ENCODE measurements at places on chromosomes 1 and 21. TPM values are rescaled to one million over a fixed set of nuclear protein-coding genes. Genes with fewer than 3 reads are reported as not detected.

DNA sequence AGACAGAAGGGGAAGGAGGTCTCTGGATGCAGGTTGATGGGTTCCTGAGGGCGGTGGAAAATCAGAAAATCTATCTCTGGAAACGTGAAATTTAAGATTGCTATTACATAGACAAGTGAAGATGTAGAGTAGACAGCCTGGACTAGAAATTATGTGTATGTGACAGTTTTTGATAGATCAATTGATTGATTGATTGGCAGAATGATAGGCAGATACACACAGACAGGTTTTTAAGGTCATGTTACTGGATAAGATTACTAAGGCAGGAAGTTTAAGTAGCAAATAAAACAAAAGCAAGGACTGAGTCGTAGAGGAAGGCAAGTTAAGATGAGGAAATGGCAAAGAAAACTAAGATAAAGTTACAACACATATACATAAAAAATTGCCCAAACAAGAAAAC, 124.7 kb downstream of the RGS21 start:
- DNase-seq: no peak

DNA sequence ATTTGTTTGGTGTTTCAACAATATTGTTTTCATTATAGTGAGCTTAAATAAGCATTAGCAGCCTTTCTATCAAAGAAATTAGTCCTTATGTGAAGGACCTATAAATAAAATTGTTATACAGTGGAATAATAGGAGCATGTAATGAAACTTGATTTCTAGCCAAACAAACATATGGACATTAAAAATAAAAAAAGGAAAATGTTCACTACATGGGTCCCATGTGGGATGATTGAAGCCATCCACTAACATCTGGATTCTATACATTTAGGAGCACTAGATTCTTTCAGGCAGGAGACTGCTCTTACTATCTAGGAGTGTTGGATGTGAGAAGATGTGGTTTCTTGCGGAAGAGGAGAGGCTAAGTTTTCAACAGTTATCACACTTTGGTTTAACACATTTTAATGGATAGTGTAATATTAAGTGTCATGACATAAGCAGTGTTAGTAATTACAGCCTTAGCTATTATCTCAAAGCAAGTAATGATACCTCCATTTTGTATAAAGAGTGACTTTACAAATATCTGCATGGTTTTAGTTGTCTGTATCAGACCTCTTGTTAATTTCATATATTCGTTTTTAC, 62.3 kb downstream of the LYPLAL1 start:
- no peak for DNase-seq

The DFFB gene
- 7.5 TPM for total RNA-seq

DNA sequence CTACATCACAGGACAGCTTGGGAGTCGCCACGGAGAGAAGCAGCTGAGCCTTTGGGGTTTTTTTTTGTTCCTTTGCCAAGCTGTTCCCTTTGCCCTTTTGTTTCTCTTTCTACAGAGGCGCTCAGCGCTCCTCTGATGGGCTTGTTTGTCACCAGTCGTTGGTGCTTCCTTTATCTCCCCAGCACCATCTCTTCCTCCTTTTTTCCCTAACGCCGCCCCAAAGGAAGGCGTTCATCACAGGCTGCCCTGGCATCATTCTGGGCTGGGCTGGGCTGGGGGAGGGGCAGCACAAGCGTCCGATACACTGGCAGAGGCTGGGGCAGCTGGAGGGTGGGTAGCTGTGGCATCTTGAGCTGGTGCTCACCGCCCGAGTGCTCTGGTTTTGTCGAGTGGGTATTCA, 10.5 kb downstream of the IGSF21 start:
- no peak for DNase-seq

GRCh38 chr1:75136921-75137641, 2.9 kb downstream of the LHX8 start:
- no peak for DNase-seq

- DNase-seq: no peak
These were observed 26.9 kb upstream of the DDR2 start for GRCh38 chr1:162605225-162605927.

The MRPL55 gene
- total RNA-seq: 52.7 TPM

DNA sequence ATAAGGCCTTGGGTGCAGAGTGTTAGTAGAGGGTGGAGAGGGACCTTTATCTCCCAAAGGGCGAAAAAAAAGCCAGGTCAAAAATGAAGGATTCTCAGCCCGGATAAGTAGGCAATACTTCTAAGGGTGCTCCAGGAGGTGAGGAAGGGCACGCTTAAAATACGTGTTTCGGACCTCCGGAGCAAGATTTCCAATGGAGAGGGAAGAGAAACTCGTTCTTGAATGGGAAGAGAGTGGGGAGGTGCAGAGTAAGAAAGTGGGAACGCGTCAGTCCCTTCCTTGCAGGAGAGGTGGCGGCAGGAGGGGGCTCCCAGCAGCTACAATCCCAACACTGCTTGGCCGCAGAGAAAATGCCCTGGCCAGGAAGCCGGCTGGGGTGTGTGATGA, 581 bp downstream of the EFCAB14 start:
- no peak for DNase-seq

- DNase-seq: no peak
These were observed 9.0 kb upstream of the CSRP1 start for GRCh38 chr1:201515895-201516294.

All from activated CD4-positive, alpha-beta memory T cell treated with anti-CD3 and anti-CD28 coated beads for 36 hours (primary cell).